ENCODE measurements at places on chromosomes 16 and 17. TPM values are rescaled to one million over a fixed set of nuclear protein-coding genes. Genes with fewer than 3 reads are reported as not detected.

The SOX8 gene
- not detected for total RNA-seq

The GNPTG gene
- total RNA-seq = 93.4 TPM

The ALOX12 gene
- under 0.01 TPM for total RNA-seq

The SLFN12L gene
- total RNA-seq = under 0.01 TPM

The ATP5PD gene
- total RNA-seq = 236 TPM

The CD7 gene
- not detected for total RNA-seq

The KRT25 gene
- total RNA-seq = not detected

The GNGT2 gene
- not detected for total RNA-seq

The TBC1D28 gene
- not detected for total RNA-seq

All from smooth muscle cell of the coronary artery (primary cell).